ENCODE measurements at places on chromosomes 1 and 21.

DNA sequence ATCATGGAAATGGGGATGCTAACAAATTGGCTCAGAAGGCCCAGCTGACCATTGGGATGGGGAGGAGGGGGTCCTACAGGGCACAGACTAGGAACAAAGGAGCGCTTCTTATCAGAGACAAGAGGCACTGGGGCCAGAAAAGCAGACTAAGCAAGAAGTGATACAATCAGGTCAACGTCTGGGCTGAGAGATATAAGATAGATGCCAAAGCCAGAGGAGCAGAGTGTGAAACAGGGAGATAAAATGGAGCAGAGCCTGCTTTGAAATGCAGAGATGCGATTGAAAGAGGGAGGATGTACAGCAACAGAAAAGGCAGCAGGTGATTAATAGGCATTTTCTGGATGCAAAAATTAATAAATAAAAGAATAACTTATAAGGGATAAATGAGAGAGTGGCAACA lies 127.5 kb upstream of the SAMSN1 start:
- DNase-seq = no peak
- no peaks in the 10 kb centered on the region for H3K36me3 ChIP-seq
- H3K4me1 ChIP-seq = no peaks in the 10 kb centered on the region
- no peak overlapping the region for H3K4me3 ChIP-seq
- H3K27me3 ChIP-seq = no peaks in the 10 kb centered on the region

DNA sequence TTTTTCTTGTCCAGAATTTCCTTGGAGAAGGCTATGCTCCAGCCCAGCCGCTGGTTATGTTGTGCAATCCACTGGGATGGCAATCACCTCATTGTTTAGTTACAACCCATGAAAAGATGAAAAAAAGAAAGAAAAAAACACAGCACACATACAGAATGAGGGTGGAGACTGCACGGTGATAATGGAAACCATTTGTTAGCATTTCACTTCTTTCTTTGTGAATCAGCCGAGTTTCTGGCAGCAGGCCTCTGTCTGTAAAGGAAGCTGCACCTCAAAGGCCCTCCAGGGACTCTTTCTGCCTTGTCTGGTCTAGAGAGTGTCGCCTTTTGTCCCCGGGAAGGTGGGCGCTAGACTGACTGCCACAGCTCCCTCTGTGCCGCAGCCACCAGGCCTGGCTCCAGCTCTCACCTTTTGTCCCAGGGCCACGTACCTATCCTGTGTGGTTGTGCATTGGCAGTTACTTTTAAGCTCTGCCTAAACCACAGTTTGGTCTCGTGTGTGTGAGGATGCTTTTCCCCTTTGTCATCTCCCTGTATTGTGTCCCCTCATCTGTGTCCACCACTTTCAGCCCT lies 35.6 kb downstream of the NGF start:
- H3K27ac ChIP-seq = no peak overlapping the region
- no peak overlapping the region for H3K4me3 ChIP-seq
- no peak for DNase-seq
- no peaks in the 10 kb centered on the region for H3K27me3 ChIP-seq

DNA sequence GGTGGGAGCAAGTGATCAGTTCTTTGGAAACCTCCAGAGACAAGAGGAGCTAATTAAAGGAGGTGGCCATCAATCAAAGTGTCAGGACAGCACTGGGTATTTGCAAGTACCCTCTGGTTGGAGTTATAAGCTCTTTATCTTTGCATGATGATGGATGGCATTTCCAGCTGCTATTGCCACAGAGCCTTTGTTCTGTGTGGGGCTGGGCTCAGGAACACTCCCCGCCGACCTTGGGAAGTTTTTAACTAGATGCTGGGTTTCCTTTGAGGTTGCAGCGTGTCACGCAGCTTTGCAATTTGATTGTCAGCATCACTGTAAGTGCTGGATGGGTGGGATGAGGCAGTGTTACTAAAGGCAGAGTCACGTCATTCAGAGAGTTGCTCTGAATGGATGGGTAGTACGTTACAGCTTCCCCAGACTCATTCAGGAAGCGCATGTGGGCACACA lies 68.9 kb downstream of the CNIH3 start:
- H3K27me3 ChIP-seq = 0 out of 2 replicates have a peak, but pooled peaks cover 2% of the 10 kb centered on the region
- no peaks in the 10 kb centered on the region for H3K36me3 ChIP-seq
- H3K27ac ChIP-seq = no peak overlapping the region
- no peaks in the 10 kb centered on the region for H3K4me1 ChIP-seq
- H3K4me3 ChIP-seq = no peak overlapping the region

- peaks cover 9% of the 10 kb centered on the region for H3K4me1 ChIP-seq
- H3K4me3 ChIP-seq = no peak overlapping the region
- peaks cover 31% of the 10 kb centered on the region for H3K36me3 ChIP-seq
- no peak for DNase-seq
- H3K27ac ChIP-seq = no peak overlapping the region
- H3K27me3 ChIP-seq = no peaks in the 10 kb centered on the region
These were observed 5.6 kb downstream of the SETDB1 start for GRCh38 chr1:150931773-150932172.

GRCh38 chr1:178091986-178092745 lies 1.7 kb upstream of the RASAL2 start:
- DNase-seq = no peak
- peak overlapping the region; percentile 72 for H3K4me3 ChIP-seq
- no peaks in the 10 kb centered on the region for H3K36me3 ChIP-seq
- peaks cover 29% of the 10 kb centered on the region for H3K4me1 ChIP-seq

DNA sequence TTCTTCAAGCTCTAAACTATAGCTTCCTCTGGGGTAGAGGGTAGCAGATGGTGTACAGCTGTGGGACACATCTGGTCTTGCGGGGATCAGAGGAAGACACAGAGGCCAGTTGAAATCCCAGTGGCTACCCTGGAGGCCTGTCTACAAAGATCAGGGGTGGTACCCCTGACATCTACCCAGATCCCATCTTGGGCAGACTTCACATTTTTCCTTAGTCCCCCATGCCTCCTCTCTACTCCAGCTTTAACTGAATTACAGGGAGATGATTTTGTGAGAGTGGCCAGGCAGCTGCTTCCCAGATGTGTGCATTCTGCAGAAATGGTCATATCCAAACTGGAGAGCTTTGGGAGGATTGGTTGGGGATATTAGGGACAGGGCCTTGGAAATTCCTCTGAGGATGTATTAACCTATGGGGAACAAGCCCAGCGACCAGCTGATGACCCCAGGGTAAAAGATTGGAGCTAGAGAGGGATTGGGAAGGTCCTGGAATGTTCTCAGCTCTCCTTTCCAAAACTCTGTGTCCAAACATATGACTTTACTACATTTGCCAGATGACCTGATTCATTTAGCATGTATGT lies 9.6 kb upstream of the CD34 start:
- no peaks in the 10 kb centered on the region for H3K36me3 ChIP-seq
- no peaks in the 10 kb centered on the region for H3K4me1 ChIP-seq
- no peak overlapping the region for H3K4me3 ChIP-seq
- no peak overlapping the region for H3K27ac ChIP-seq

GRCh38 chr1:154609398-154610380 lies 1.7 kb upstream of the ADAR start:
- H3K27me3 ChIP-seq = no peaks in the 10 kb centered on the region
- H3K4me1 ChIP-seq = peaks cover 31% of the 10 kb centered on the region
- peak overlapping the region; percentile 88 for H3K27ac ChIP-seq
- DNase-seq = peak; percentile 34

GRCh38 chr1:233613252-233614172 lies at the start of gene KCNK1:
KCNK1 (plus strand) TSS chr1:233614106; CDS start chr1:233614172, 66 bp downstream.
- H3K36me3 ChIP-seq = no peaks in the 10 kb centered on the region
- H3K27me3 ChIP-seq = no peaks in the 10 kb centered on the region
- DNase-seq = peak; percentile 83
- peaks cover 21% of the 10 kb centered on the region for H3K4me1 ChIP-seq

DNA sequence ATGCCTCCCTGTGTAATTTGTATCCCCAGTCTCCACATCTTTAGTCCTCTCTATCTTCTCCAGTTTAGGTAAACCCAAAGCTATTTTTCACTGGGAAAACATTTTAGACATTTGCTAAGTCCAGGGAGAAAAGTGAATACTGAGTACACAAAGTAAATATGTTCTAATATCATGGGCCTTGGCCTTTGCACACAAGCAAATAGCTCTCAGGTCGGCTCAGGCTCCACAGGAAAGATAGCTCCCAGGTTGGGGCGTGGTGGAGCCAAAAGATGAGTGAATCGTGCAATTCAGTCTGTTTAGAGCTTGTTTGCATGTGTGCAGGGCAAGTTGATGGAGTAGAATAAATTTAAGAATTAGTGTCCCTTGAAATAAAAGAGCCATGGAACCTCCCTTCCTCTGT lies 7.9 kb downstream of the RGSL1 start:
- no peaks in the 10 kb centered on the region for H3K27me3 ChIP-seq
- H3K4me1 ChIP-seq = no peaks in the 10 kb centered on the region
- no peak overlapping the region for H3K4me3 ChIP-seq

DNA sequence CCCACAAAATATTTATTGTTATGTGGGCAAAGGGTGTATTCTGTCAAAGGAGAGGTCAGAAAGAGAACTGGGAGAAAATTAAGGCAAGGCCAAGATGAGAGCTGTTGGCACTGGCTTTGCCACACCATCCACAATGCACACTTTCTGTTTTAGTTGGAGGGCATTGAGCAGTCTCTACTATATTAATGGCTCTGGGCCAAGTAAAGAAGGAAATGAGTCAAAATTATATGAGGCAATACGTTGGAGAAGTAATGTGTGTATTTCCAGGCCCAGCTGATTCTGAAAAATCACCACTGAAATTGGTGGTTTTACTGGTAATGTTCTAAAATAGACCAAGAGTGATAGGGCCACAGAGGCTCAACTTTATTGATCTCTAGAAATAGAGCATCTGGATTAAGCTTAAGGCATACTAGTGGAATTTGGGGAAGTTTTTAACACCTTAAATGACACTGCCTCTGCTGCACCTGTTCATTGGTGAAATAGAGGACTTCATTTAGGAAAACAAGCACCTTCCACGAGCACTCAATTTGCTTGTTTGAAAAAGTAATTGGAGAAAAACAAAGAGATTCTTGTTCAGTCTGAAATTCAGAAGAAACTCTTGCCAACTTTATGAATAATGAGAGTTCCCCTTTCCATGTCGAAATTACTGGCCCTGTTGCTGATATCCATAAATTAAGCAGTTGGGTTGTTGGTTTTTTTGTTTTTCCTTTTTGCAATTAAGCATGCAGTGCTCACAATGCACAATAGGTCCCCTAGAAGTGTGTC lies 424.9 kb downstream of the ADGRL2 start:
- no peak for DNase-seq
- no peaks in the 10 kb centered on the region for H3K27me3 ChIP-seq
- H3K27ac ChIP-seq = no peak overlapping the region
- no peaks in the 10 kb centered on the region for H3K4me1 ChIP-seq

- peak overlapping the region; percentile 65 for H3K27ac ChIP-seq
- peaks cover 16% of the 10 kb centered on the region for H3K4me1 ChIP-seq
- peak; percentile 90 for DNase-seq
- 0 out of 2 replicates have a peak overlapping the region, but pooled peaks have one; percentile 5 for H3K4me3 ChIP-seq
- no peaks in the 10 kb centered on the region for H3K36me3 ChIP-seq
These were observed 51.9 kb upstream of the LPAR3 start for GRCh38 chr1:84944767-84945486.

DNA sequence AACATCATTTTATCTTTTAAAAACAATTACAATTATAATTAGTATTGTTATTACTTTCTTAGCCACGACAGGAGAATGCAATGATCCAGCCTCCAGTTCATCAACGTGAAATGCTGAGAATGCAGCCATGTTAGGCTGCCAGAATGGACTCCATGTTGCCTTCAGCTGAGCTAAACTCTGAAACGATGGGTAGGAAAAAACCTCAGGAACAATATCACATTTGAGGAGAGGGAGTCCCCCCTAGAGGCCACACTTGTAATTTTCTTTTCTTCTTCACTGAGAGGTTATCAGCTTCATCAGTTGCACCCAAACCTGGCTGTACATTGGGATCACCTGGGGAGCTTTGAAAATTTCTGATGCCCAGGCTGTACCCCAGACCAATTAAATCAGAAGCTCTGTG lies 34.6 kb upstream of the DNAH14 start:
- no peaks in the 10 kb centered on the region for H3K27me3 ChIP-seq
- DNase-seq = peak; percentile 18
- H3K4me1 ChIP-seq = no peaks in the 10 kb centered on the region

- no peak for DNase-seq
- H3K27ac ChIP-seq = no peak overlapping the region
- H3K36me3 ChIP-seq = no peaks in the 10 kb centered on the region
- peaks cover 18% of the 10 kb centered on the region for H3K27me3 ChIP-seq
These were observed 97.7 kb downstream of the PAPPA2 start for GRCh38 chr1:176560681-176561080.

DNA sequence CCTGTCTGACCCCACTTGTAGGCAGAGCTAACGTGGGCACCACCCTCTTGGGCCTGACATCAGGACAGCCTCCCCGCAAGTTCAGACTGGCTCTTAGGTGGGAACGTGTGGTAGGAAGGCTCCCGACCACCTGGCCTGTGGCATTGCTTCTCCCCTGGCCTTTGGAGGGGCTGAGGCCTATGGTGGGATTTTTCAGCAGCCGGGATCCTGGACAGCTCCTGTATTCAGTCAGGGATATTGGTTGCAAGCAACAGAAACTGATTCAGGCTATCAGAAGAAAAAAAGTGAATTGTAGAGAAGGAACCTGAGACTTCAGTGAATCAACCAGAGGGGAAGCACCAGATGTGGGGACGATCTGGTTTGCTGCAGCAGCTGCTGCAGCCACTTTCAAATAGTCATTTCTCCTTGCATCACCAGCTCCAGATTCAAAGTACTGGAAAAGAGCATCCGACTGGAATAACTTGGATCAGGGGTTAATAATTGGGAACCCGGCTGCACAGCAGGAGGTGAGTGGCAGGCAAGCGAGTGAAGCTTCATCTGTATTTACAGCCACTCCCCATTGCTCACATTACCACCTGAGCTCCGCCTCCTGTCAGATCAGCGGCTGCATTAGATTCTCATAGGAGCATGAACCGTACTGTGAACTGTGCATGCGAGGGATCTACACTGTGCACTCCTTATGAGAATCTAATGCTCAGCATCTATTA lies 5.9 kb downstream of the RNF186 start:
- no peaks in the 10 kb centered on the region for H3K4me1 ChIP-seq
- H3K27ac ChIP-seq = no peak overlapping the region
- H3K27me3 ChIP-seq = no peaks in the 10 kb centered on the region
- no peak for DNase-seq

DNA sequence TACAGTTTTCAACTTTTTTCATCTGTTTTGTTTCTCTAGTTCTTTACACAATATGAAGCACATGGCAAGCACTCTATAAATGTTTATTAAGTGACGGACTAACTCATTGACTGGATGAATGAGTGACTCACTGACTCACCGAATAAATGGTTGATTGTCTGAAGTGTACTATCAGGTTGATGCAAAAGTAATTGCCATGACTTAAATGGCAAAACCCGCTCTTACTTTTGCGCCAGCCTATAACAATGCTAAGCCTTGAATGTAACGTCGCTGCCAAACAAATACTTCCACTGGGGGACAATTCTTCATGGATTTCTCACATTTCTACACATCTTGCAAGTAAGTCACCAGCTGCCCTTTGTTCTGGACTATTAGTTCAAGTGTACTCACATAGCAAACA lies 109.0 kb upstream of the KCTD3 start:
- no peaks in the 10 kb centered on the region for H3K27me3 ChIP-seq
- no peak overlapping the region for H3K27ac ChIP-seq
- no peak for DNase-seq
- no peaks in the 10 kb centered on the region for H3K36me3 ChIP-seq
- H3K4me3 ChIP-seq = no peak overlapping the region

GRCh38 chr1:84763912-84764680 lies 73.8 kb upstream of the SSX2IP start:
- H3K27ac ChIP-seq = no peak overlapping the region
- H3K4me3 ChIP-seq = no peak overlapping the region
- no peaks in the 10 kb centered on the region for H3K4me1 ChIP-seq
- no peak for DNase-seq
- no peaks in the 10 kb centered on the region for H3K36me3 ChIP-seq
- no peaks in the 10 kb centered on the region for H3K27me3 ChIP-seq

Data from HCT116 (cell line).